Epithelial cell of prostate (primary cell): ENCODE measurements at places on chromosomes 6 and 20.
A peak's percentile ranks its signal among the peaks of the same experiment; 100 is the strongest.

DNA sequence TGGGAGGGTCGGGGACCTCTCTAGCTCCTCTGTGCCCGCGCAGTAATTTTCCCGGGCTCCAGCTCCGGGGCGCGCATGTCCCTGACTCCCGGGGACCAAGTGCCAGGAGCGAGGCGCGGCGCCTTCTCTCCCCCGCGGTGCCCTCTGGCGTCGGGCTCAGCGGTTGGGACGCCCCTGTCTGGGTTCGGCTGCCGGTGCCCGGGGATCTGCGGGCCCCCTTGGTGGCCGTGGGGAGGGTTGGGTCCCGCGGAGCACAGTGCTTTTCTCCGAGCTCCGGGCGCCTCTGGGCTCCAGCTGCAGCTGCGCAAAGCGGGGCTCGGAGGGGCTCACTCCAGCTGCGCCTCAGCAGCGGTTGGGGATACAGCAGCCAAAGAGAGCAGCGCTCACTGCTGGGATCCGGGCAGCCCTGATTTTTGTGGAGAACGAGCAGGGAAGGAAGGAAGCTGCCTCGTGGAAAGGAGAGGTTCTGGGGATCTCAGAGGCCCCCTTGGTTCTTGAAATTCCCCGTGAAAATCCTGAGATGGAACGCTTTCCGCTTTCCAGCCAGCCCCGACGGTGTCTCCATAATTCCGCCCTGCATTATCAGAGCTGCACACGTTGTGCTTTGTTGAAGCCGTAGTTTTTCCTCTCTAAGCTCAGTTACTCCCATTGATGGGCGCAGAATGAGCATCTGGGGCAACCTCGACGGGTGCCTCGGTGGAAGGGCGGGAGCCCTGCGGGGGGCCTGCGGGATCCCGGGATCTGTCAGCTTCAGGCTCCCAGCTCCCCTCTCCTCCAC is 861 bp downstream of the PPP1R14C start:
- DNase-seq, result no peak

DNA sequence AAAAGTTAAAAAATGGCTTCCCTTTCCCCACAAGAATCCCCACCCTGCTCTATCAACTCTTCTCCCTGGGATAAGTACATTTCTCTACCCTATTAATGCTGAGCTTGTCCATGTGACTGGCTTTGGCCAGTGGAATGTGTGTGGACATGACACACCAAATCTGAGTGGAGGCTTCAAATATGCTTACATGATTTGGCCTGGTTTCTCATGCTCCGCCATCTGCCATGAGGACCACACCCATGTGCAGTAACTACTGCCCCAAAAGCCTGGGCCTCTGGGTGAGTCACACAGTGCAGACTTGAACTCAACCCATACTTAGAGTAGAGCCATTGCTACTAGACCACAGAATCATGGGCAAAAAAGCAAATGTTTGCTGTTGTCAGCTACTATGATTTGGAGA is 65.4 kb downstream of the PRND start:
- DNase-seq, result no peak

DNA sequence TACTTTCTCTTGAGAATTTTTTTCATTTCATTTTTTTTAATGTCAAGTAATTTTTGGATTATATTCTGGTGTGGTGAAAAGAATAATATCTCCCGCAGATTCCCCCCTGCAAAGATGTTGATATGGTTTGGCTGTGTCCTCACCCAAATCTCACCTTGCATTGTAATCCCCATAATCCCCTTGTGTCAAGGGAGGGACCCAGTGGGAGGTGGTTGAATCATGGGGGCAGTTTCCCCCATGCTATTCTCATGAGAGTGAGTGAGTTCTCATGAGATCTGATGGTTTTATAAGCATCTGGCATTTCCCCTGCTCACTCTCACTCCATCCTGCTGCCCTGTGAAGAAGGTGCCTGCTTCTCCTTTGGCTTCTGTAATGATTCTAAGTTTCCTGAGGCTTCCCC is 58.7 kb upstream of the PMEPA1 start:
- no peak for DNase-seq

GRCh38 chr20:38143646-38144554 is 21.2 kb downstream of the TGM2 start:
- DNase-seq, result peak; percentile 96

DNA sequence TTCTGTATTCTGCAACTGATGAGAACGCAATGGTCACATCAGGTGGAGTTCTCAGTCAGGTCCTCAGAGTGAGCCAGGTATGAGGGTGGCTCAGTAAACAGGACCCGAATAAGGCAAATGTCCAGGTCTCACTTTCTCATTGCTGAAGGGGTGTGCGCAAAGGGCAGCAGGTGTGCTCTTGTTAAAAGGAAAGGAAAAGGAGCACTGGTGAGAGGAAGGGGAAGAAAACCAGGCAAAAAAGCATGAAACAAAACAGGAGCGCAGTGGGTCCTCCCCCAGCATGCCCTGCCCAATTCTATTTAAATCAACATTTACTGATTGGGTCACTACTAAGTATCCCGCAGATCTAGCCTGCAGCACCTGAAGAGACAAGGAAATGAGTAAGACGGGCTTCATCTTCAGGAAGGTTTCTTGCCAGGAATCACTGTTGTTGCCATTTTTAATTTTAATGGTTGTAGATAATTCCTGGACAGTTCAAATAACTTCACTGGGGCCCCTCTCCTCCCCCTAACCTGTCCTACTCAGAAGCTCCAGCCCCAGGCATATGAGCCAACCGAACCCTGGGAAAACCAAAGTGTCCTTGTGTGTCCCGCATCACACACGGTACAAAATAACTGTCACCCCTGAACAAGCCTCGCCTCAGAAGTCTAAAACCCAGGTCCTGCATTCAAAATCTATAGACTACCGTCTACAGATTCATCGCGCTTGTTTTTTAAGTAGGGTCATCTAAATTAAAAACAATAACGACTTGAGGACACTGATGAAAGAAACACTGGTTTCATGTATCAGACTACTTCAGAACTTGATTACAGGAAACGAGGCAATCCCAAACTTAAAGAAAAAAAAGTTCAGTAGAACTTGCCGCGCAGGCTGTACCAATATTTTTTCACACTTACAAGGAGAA is 980 bp downstream of the MBOAT1 start:
- peak; percentile 63 for DNase-seq

GRCh38 chr20:34708621-34709043 is 4.5 kb downstream of the TP53INP2 start:
- no peak for DNase-seq

DNA sequence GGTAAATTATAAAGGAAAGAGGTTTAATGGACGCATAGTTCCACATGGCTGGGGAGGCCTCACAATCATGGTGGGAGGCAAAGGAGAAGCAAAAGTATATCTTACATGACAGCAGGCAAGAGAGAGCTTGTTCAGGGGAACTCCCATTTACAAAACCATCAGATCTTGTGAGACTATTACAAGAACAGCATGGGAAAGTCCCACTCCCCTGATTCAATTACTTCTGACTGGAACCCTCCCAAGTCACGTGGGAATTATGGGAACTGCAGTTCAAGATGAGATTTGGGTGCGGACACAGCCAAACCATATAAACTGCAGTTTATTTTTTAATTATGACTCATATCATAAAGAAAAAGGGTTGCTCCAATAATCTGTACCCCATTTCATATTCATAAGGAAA is 22.3 kb upstream of the HLA-DQA2 start:
- DNase-seq, result no peak

- DNase-seq, result no peak
These were observed 71.3 kb upstream of the SOX4 start for GRCh38 chr6:21522143-21522747.

- DNase-seq, result no peak
These were observed 11.6 kb upstream of the MOXD1 start for GRCh38 chr6:132412656-132413498.

- DNase-seq, result peak; percentile 68
These were observed 210.0 kb upstream of the SNX9 start for GRCh38 chr6:157613011-157613522.

- no peak for DNase-seq
These were observed at the start of gene NRN1 for GRCh38 chr6:6006428-6007365. TSS of gene NRN1 (minus strand) at chr6:6006925. CDS start at chr6:6006749, 176 bp downstream.

GRCh38 chr20:24560571-24561491 is 91.4 kb downstream of the SYNDIG1 start:
- DNase-seq, result no peak

DNA sequence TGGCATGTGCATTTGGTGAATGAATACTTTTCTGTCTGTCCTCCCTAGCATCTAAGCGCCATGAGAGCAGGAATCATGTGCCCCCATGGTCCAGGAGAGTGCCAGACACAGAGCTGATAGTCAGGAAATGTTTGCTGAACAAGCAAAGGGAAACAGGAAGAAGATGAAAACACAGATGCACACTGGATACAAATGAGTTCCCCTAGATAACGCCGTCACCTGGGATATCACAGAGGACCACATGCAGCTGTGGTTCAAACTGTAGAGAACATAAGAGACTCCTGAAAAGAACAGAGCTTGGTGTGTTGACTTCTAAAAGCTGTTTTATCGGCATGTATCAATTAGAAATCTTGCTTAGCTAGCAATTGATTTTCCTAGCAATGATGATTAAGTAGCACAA is 293.7 kb downstream of the BTBD3 start:
- DNase-seq, result no peak

- DNase-seq, result no peak
These were observed 17.4 kb downstream of the ADNP start for GRCh38 chr20:50913690-50914375.
